ENCODE measurements at places on chromosomes 3 and 15. TPM values are rescaled to one million over a fixed set of nuclear protein-coding genes. Genes with fewer than 3 reads are reported as not detected.

GRCh38 chr3:134904776-134905646, 110.0 kb downstream of the EPHB1 start:
- H3K36me3 ChIP-seq: no peaks in the 10 kb centered on the region
- no peaks in the 10 kb centered on the region for H3K27me3 ChIP-seq
- no peaks in the 10 kb centered on the region for H3K4me1 ChIP-seq
- no peak for DNase-seq
- H3K27ac ChIP-seq: no peak overlapping the region
- H3K4me3 ChIP-seq: no peak overlapping the region

DNA sequence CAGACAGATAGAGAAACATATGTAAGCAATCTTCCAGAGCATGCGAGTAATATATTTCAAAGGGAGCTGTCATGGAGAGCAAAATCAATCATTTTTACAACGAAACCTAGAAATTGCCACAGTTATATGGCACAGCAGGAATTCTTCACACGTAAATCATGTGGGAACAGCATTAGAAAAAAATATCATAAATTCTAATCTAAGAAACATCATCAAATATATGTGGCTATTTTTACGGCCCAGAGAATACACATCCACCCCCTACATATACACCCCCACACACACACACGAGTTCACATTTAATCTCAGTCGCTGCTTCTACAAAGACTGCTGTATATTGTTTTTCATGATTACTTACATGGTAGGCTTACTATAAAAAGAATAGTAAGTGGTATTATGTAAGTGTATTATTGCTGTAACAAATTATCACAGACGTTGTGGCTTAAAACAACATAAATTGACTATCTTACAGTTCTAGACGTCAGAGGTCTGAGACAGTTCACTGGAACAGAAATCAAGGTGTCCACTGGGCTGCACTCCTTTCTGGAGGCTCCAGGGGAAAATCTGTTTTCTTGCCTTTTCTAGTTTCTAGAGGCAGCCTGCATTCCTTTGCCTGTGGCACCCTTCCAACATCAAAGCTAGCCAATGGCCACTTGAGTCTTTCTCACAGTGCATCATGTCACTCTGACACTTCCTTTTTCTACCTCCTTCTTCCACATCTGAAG, 363.3 kb downstream of the ULK4 start:
- H3K27me3 ChIP-seq: no peaks in the 10 kb centered on the region
- no peak overlapping the region for H3K4me3 ChIP-seq
- H3K36me3 ChIP-seq: no peaks in the 10 kb centered on the region
- no peak for DNase-seq
- H3K4me1 ChIP-seq: no peaks in the 10 kb centered on the region

GRCh38 chr3:55065331-55065730, 137.5 kb upstream of the LRTM1 start:
- H3K27me3 ChIP-seq: no peaks in the 10 kb centered on the region
- H3K36me3 ChIP-seq: no peaks in the 10 kb centered on the region
- no peak overlapping the region for H3K4me3 ChIP-seq

DNA sequence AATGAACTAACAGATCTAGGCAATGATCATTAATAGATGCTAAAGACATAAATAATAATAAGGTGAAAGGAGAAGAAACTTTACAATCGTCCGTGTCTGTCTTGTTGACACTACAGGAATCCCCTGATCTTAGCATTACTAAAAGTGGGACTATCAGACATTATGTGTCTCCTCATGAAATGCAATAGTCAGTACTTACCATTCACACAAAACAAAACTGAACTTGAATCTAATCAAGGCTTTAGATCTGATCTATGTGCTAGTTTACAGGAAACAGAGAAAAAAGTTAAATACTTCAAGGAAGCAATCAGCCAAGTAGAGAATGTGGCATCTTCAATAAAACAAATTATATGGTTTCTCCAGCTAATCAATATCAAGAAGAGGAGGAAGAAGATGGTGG, 73.7 kb downstream of the PIK3CB start:
- H3K4me3 ChIP-seq: no peak overlapping the region
- no peaks in the 10 kb centered on the region for H3K36me3 ChIP-seq
- no peaks in the 10 kb centered on the region for H3K4me1 ChIP-seq
- H3K27me3 ChIP-seq: no peaks in the 10 kb centered on the region
- no peak for DNase-seq
- no peak overlapping the region for H3K27ac ChIP-seq

- no peak overlapping the region for H3K4me3 ChIP-seq
- H3K27ac ChIP-seq: no peak overlapping the region
- no peaks in the 10 kb centered on the region for H3K36me3 ChIP-seq
- no peak for DNase-seq
- H3K27me3 ChIP-seq: no peaks in the 10 kb centered on the region
These were observed 36.5 kb downstream of the CAPN3 start for GRCh38 chr15:42395838-42396237.

GRCh38 chr3:53194210-53195065, 33.4 kb downstream of the PRKCD start:
- H3K27ac ChIP-seq: no peak overlapping the region
- no peak for DNase-seq
- no peaks in the 10 kb centered on the region for H3K36me3 ChIP-seq

DNA sequence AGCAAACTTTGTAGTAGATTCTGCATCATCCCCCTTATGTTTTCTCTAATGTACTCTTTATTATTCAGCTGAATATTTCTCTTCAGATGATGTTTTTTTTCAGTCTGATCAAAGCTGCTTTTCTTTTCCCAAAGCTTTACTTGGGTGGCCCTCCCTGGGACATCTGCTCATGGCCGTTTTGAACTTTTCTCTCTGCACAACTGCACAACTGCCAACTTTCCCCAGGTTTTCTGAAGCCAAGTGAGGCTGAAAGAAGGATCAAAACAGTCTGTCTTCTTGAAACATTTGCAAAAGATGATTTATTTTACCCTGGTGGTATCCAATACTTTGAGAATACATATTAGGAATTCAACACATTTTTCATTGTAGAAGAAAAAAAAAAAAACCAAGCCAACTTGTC, 43.0 kb downstream of the GASK1A start:
- no peaks in the 10 kb centered on the region for H3K27me3 ChIP-seq
- H3K36me3 ChIP-seq: no peaks in the 10 kb centered on the region
- H3K4me3 ChIP-seq: no peak overlapping the region
- no peak for DNase-seq
- no peak overlapping the region for H3K27ac ChIP-seq

DNA sequence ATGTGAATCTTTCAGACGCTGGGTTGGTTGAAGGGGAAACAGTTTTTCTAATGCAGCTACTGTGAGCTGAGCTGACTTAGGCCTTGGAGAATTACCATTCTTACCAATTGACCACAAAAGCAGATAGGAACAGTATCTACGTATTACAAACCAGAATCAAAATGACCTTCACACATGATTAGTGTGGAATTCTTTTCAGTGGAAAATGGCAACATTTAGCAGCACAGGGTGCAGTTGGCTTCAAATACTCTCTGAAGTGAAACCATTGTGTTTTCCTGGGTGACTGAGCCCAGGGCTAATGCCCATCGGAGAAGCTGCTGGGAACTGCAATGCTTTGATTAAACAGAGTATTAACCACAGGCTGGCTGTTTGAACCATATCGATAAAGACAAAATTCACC, 40.2 kb upstream of the GOLGA8J start:
- DNase-seq: no peak
- H3K36me3 ChIP-seq: no peaks in the 10 kb centered on the region
- H3K27me3 ChIP-seq: no peaks in the 10 kb centered on the region
- H3K4me1 ChIP-seq: no peaks in the 10 kb centered on the region

DNA sequence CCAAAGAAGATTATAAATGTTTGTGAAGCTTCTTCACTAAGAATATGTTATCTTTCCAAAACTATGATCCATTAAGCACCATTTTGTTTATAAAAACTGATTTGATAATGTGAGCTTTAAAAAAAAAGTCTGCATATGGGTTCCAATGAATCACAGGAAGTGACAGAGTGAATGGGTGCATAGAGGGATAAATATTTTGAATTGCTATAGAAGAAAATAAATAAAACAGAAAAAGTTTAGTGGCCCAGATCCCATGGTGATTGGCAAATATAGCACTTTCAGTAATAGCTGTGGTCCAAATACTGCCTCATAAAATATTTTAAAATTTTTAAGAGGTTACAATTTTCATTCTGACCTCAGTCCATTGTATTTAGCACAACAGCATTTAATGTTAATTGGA, 19.2 kb downstream of the CPA3 start:
- H3K4me3 ChIP-seq: no peak overlapping the region
- no peak for DNase-seq
- H3K27ac ChIP-seq: no peak overlapping the region

DNA sequence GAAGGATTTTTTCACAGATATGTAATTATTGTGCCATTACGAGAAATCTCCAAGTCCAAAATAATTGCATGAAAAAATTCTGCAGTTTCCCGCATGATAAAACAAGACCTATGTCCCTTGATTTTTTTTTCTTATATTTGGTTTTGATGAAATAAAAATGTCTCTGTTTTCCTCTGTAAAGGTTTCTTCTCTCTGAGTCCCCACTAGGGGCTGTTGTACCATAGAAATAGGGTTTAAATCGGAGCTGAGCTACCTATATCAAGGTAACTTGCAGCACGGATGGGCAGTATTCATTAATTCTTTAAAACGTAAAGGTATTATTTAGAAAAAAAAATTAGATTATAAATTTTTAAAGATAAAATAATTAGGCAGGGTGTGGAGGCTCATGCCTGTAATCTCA, 66.6 kb upstream of the IGF1R start:
- DNase-seq: no peak
- H3K36me3 ChIP-seq: no peaks in the 10 kb centered on the region

DNA sequence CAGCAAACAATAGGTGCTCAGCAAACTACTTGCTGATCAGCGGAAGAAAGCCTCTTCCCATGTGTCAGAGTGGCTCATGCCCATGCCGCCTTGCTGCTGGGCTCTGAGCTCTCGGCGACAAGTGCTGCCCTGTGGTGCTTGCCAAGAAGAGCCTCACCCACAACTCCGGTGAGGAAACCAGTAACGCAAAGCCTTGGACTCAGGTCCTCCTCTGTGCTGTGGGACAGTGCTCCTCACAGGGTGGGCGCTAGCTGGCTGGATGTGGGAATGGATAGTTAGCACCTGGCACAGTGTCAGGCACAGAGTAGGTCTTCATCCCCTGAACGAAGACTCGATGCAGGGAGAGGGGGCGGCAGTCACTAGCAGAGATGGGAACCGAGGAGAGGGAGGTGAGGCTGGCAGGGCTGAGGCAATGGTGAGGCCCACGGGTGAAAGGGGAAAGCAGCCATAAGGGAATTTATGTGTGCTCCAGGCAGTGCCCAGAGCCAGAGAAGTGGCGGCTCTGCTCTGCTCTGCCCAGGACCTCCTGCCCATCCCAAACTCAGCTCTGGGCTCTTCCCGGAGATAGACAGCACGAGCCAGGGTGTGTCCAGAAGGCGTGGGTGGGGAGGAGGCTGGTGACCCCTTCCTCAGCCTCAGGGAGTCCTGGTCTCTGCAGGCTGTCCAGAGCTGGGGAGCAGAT, 55.7 kb downstream of the IQSEC1 start:
- DNase-seq: peak; percentile 33
- H3K4me1 ChIP-seq: peaks cover 34% of the 10 kb centered on the region
- no peaks in the 10 kb centered on the region for H3K27me3 ChIP-seq
- no peaks in the 10 kb centered on the region for H3K36me3 ChIP-seq
- no peak overlapping the region for H3K4me3 ChIP-seq

GRCh38 chr15:59814409-59814808, 125.3 kb upstream of the BNIP2 start:
- H3K4me1 ChIP-seq: no peaks in the 10 kb centered on the region
- H3K4me3 ChIP-seq: no peak overlapping the region
- H3K36me3 ChIP-seq: no peaks in the 10 kb centered on the region
- no peak overlapping the region for H3K27ac ChIP-seq
- DNase-seq: no peak

DNA sequence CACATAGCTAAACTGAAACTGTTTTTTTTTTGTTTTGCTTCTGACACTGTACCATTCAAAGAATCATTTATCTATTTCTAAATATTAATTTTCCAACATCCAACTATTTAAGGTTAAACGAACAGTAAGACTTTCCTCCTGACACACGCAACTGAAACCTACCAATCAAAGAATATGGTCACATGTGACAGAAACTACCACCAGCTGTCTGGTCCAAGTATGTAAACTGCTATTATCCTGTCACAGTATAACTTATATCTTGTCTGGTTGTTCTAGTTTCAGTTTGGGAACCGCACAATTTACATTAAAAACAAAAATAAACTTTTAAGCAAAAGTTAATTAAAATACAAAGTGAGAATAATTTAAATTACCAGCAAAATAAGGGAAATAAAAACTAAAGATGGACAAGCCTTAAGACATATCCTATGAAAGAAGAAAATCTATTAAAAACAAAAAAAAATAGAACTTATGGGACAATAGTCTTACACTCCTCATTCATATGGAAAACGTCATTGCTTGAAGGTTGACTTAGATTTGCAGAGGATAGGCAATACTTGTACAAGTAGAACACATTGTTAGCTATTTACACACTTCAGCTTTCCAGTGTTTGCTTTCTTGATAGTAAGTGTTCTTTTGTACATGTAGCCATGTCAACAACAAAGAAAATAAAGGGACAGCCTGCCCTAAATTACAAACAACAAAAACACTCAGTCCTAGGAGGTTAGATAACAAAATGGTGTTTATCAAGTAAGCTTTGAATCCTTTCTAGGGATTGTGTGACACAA, 26.8 kb upstream of the CHRM5 start:
- DNase-seq: no peak
- no peak overlapping the region for H3K27ac ChIP-seq
- H3K27me3 ChIP-seq: no peaks in the 10 kb centered on the region
- no peak overlapping the region for H3K4me3 ChIP-seq
- H3K4me1 ChIP-seq: no peaks in the 10 kb centered on the region

DNA sequence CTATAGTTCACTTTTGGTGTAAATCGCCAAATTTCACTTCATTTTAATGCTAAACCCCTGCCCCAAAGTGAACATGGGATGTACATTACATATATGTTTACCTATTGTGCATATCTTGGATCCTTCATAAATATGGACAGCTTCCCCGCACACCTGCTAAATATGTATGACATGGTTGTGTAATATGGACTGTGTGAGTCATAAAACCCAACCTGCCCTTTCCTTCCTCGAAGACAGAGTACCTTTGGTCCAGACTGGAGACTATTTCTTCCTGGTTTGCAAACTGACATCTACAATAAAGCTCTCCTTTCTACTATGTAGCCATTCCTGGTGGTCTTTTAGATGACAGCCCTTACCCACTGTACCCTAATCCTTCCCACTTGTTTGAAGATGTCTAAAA, 12.4 kb downstream of the ACTC1 start:
- no peak overlapping the region for H3K4me3 ChIP-seq
- no peaks in the 10 kb centered on the region for H3K36me3 ChIP-seq
- no peak overlapping the region for H3K27ac ChIP-seq

- no peaks in the 10 kb centered on the region for H3K27me3 ChIP-seq
- H3K36me3 ChIP-seq: no peaks in the 10 kb centered on the region
- DNase-seq: peak; percentile 91
- no peaks in the 10 kb centered on the region for H3K4me1 ChIP-seq
These were observed 44.5 kb downstream of the NOX5 start for GRCh38 chr15:69058830-69059556.

- H3K27me3 ChIP-seq: no peaks in the 10 kb centered on the region
- H3K4me1 ChIP-seq: no peaks in the 10 kb centered on the region
- no peak for DNase-seq
These were observed 19.3 kb downstream of the ALCAM start for GRCh38 chr3:105385819-105386508.

The USP50 gene
- total RNA-seq: not detected

The BFSP2 gene
- not detected for total RNA-seq

The SHC4 gene
- 1.3 TPM for total RNA-seq

The STAC gene
- total RNA-seq: 5.6 TPM

The CCR9 gene
- not detected for total RNA-seq
